Activated CD4-positive, alpha-beta T cell treated with anti-CD3 and anti-CD28 coated beads for 24 hours (primary cell): ENCODE measurements at places on chromosomes 11 and 22.

- DNase-seq = no peak
Observed at GRCh38 chr11:43508511-43508918, 149.8 kb downstream of the TTC17 start.

- DNase-seq = no peak
Observed at GRCh38 chr22:39984006-39984405, 10.7 kb upstream of the FAM83F start.

- DNase-seq = no peak
Observed at GRCh38 chr22:43740587-43741270, 71.4 kb downstream of the EFCAB6 start.

GRCh38 chr11:26088391-26088790 lies 243.5 kb upstream of the ANO3 start:
- DNase-seq = no peak

DNA sequence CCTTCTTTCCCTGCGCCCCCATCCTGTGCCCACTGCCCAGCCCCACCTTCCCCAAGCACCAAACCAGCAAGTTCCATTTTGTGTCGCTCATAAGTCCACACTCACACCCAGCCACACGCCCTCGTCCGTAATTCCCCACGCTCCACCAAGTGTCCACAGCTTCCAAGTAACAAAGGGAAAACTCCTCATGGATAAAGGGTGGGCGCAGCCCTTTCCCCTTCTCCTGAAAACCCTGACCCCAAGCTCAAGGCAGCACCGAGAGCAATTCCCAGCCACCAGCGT lies 458 bp downstream of the FXYD6 start:
- no peak for DNase-seq

DNA sequence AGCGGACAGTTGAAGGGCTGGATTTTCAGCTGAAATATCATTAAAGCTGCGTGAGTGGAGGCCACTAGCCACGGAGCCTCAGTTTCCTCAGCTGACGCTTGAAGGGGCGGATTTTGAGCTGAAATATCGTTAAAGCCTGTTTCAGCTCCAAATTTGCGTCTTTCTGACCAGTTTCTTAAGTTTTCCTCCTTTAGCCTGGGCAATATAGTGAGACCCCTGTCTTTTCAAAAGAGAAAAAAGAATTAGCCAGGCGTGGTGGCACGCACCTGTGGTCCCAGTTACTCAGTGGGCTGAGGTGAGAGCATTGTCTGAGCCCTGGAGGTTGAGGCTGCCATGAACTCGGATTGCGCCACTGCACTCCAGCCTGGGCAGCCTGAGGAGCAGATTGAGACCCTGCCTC lies 3.7 kb downstream of the AP2A2 start:
- DNase-seq = no peak
